ENCODE measurements at places on chromosomes 4 and X. TPM values are rescaled to one million over a fixed set of nuclear protein-coding genes. Genes with fewer than 3 reads are reported as not detected.

The SLC6A8 gene
- total RNA-seq, result 2.2 TPM

The USP17L28 gene
- not detected for total RNA-seq

The ATP2B3 gene
- not detected for total RNA-seq

DNA sequence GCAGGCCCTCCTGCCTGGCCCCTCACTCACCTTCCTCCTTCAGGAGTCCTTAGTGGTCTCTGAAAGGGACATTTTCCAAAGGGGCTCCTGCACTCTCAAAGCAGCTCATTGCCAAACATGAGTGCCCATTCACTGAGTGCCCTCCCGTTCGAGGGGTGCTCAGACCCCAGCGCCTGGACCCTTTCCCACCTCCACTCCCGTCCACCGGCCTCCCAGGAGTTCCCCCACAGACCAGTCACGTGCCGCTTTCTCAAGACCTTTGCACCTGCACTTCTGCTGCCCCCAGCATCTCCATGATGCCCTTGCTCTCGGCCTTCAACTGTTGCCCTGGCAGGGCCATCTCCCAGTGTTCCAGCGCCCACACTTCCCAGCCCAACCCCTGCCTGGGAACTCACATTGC is 89.5 kb downstream of the ADRA2C start:
- no peak for DNase-seq

DNA sequence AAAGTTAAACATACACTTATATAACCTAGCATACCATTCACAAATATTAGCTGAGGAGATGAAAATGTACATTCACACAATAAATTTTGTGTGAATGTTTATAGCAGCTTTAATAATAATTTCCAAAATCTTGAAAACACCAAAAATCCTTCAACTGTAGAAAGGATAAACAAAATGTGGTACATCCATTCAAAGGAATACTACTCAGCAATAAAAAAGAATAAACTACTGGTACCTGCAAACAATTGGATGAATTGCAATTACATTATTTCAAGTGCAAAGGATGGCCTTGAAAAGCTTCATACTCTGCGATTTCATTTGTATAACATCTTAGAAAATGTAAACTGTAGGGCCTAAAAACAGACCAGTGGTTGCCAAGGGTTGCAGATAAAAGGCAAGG is 11.7 kb upstream of the RPS6KA6 start:
- DNase-seq, result no peak

The C4orf36 gene
- 0.38 TPM for total RNA-seq

DNA sequence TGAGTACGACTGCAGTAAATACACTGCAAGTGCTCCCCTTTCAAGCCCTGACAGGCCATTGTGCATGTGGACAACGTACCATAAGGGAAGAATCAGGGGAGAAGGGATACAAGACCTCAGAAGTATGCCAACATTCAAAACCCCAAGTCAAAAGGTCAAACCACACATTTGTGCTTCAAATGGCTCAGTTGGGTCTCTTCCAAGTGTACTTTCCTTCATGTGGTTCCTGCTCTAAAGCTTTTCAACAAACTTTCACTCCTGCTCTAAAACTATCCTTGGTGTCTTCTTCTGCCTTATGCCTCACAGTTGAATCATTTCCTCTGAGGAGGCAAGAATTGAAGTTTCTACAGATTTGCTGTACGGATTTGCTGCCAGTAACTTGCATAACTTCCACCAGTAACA is 305.7 kb upstream of the SLIT2 start:
- DNase-seq, result no peak

The SAGE1 gene
- not detected for total RNA-seq

The CXCL3 gene
- not detected for total RNA-seq

DNA sequence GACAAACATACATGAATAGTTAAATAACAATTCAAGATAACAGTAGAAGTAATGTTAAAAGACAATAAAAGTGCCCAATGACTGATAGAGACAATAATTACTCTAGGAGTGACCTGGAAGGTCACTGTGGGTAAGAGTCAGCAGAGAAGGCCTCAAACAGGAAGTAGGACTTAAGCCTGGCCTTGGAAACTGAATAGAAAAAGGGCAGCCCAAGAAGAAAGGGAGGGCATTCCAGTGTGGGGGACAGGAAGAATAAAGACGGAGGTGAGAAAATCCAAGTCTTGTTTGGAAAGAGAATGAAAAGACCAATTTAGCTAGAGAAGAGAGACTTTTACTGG is 6.0 kb downstream of the P2RY4 start:
- no peak for DNase-seq

The MAGEB17 gene
- total RNA-seq, result not detected

The FABP2 gene
- not detected for total RNA-seq

The SLC6A14 gene
- total RNA-seq, result not detected

The DCLK2 gene
- total RNA-seq, result 0.12 TPM

GRCh38 chrX:39479856-39480255 is 617.9 kb downstream of the BCOR start:
- no peak for DNase-seq

GRCh38 chr4:38757945-38758600 is 24.7 kb downstream of the TLR10 start:
- peak; percentile 16 for DNase-seq

- DNase-seq, result no peak
Observed at GRCh38 chr4:2093265-2093664, 34.1 kb downstream of the NAT8L start.

- DNase-seq, result no peak
Observed at GRCh38 chr4:131348263-131348662, 1800.8 kb upstream of the PCDH10 start.

- DNase-seq, result no peak
Observed at GRCh38 chr4:156280686-156281085, 327.0 kb upstream of the CTSO start.

GRCh38 chr4:113397114-113397701 is 347.8 kb downstream of the ANK2 start:
- DNase-seq, result no peak

The CPZ gene
- not detected for total RNA-seq

The SLC2A9 gene
- 1.7 TPM for total RNA-seq

- no peak for DNase-seq
Observed at GRCh38 chr4:102687982-102688433, 72.8 kb downstream of the MANBA start.

The ZNF157 gene
- total RNA-seq, result 0.60 TPM

- no peak for DNase-seq
Observed at GRCh38 chr4:110484767-110485166, 8.8 kb downstream of the ENPEP start.

The MAGEC2 gene
- total RNA-seq, result not detected

DNA sequence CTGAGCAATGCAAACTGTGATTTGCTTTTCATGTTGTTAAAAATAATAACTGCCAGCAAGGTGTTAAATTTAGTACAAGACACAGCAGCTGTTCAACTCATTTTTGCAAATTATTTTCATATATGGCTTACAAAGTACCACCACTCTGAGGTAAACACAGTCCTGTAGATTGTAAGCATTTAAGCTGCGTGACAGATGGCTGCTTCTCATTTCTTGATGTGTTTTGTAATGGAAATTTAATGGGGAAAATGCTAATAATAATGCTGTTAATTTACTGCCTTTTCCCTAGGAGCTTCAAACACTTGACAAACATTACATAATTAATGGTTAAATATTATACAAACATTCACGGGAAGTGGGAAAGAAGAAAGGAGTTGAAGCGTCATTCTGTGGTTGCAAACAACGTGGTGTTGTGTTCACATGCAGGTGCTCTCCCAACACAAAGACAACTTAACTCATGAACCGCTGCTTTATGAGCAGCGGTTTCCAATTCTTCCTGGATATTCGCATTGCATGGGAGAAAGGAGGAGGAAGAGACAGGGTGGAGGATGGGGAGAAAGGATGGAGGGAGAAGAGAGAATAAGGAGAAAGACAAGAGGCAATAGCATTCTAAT is 236.8 kb upstream of the VCX start:
- DNase-seq, result no peak

- no peak for DNase-seq
Observed at GRCh38 chr4:122606364-122607043, 14.4 kb downstream of the IL21 start.

GRCh38 chrX:45660477-45660876 is 459.8 kb upstream of the DIPK2B start:
- no peak for DNase-seq

The RGN gene
- total RNA-seq, result not detected

- no peak for DNase-seq
Observed at GRCh38 chr4:169440446-169440845, 169.7 kb upstream of the SH3RF1 start.

DNA sequence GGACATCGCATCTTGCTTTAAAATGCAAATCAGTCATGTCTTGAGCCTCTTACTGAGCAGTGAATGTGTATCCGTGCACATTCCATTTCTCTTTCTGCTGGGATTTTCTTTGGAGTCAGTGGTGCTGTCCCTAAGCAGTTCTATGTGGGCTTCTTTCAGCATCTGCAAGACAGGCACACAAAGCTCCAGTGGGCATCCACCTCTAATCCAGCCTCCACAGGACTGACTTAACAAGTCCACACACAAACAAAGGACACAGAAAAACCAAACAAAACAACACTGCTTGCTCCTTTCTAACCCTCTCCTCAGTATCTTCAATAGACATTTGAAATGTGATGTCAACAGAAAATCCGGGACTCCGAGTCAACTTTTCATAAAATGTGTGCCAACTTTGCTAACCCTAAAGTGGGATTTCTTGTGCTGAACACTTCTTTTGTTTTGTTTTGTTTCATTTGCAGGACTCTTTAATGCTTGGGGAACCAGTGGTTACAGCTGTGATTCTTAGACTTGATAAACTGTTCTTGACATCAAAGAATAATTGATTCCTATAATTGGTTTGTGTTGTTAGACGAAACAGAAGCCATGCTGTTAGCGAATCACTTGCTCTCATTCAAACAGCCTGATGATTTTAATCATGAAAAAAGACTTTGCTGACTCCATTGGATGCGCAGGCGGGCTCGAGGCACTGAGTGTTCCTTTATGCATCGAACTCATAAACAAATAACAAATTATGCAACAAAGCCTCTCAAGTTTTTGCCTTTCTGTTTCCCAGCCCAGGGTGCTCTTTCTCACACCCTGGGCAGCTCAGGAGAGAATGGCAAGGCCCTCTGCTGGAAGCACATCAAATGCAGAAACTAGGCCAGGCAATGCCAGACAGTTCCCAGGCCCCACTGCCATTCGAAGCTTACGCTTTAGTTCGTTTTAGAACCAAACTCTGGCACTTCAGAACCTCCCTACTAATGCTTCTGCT is 20.1 kb downstream of the ETNPPL start:
- DNase-seq, result no peak

GRCh38 chr4:182486881-182487280 is 243.7 kb downstream of the TENM3 start:
- DNase-seq, result no peak

DNA sequence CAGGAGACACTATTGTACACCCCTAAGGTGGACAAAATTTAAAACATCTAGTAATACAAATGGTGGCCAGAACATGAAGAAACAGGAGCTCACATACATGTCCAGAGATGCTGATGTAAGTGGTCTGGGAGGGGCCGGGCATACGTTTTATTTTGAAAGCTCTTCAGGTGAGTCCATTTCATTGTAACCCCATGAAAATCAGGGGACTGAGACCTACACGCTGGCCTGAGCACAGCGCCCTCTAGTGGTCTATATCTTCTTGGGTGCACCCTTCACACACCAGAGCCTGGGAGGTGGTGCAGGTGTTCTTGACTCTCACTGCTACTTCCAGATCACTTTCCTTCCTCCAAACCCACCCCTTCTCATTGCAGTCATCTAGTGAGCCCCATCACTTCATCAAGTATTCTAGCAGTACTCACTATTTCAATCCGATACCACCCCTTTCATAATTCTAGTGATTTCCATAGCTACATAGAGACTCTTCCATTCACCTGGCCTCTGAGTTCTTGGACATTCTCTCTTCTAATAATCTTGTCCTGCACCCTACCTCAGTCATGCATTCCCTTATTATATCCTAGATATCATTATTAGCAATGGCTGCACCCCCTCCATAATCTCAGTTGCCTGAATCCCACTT is 4.3 kb upstream of the TLR6 start:
- DNase-seq, result peak; percentile 69

DNA sequence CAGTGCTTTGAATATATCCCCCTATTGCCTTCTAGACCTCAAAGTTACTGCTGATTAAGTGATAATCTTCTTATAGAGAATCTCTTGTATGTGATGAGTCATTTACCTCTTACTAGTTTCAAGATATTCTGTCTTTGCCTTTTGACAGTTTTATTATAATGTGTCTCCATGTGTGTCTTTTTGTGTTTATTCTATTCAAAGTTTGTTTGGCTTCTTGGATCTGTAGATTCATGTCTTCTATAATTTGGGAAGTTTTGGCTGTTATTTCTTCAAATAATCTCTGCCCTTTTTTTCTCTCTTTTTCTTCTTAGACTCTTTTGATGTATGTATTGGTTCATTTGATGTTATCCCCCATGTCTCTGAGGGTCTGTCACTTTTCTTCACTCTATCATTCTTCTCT is 915.7 kb upstream of the GRIA3 start:
- no peak for DNase-seq

The PASD1 gene
- total RNA-seq, result not detected

GRCh38 chr4:7845493-7846128 is 94.0 kb downstream of the AFAP1 start:
- DNase-seq, result no peak

GRCh38 chr4:98524230-98524629 is 134.2 kb downstream of the TSPAN5 start:
- no peak for DNase-seq

The TIGD2 gene
- total RNA-seq, result 4.5 TPM

DNA sequence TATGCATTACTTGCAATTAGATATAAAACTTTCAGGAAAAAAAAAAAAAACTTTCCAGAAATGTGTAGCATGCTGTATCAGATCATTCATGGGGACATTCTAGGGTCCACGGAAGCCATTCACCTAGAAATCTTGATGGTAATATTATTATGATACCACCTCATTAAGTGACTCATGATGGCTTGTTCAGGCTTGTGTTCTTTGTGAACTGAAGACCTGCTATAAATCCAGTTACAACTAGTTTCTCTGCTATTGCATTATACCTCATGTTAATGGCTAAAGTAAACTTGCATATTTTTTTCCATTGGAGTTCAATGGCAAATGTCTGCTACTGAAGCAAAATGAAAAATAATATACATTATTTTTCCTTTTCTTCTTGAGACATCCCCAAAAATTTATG is 35.3 kb upstream of the PTPN13 start:
- DNase-seq, result no peak

The TMSB15A gene
- total RNA-seq, result 0.63 TPM

The FAM199X gene
- total RNA-seq, result 11.8 TPM

GRCh38 chr4:186726426-186727168 is 2.9 kb upstream of the FAT1 start:
- no peak for DNase-seq

- DNase-seq, result no peak
Observed at GRCh38 chr4:42906891-42907759, 14.6 kb downstream of the GRXCR1 start.

The F9 gene
- total RNA-seq, result not detected

The PPP2R2C gene
- not detected for total RNA-seq

GRCh38 chr4:149801416-149801815 is 14.2 kb downstream of the IQCM start:
- DNase-seq, result no peak

The MAGEC3 gene
- not detected for total RNA-seq

DNA sequence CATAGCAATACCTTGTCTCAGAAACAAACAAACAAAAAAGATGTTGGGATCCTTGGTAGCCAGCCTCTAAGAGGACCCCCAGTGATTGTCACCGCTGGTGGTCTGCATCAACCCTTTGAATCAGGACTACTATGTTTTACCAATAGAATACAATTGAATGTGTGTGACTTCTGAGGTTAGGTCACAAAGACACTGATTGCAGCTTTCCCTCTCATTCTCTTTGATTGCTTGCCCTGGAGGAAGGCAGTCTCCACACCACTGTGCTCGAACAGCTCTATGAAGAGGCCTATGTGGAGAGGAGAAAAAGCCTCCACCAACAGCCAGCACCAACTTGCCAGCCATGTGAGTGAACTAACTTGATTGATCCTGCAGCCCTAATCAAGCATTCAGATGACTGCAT is 2.8 kb upstream of the SMIM14 start:
- no peak for DNase-seq

Measured in activated T-cell treated with anti-CD3 and anti-CD28 coated beads, Interleukin-2, amount 50 U/mL, for 72 hours (primary cell).